ENCODE measurements at places on chromosomes 2 and 18.

DNA sequence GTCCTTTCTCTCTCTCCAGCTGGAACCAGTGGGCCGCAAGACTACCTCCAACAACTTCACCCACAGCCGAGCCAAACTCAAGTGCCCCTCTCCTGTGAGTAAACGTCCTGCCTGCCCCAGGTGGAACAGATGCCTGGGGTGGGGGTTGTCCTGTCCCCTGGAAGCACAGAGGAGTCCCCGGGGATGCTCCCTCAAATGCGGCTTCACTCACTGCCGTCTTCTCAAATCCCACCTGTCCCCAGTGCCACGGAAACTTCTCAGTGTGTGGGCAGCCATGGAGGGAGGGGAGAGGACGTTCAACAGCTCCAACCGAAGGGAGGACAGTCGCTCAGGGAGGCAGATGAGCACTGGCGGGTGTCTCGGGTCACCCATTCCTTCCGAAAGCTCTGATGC, 110.7 kb upstream of the PPP1CB start:
- DNase-seq = no peak

- DNase-seq = no peak
Observed at GRCh38 chr2:54617409-54617808, 106.1 kb upstream of the EML6 start.

GRCh38 chr2:159550231-159550630, 66.1 kb downstream of the BAZ2B start:
- DNase-seq = no peak

GRCh38 chr2:222622910-222623309, 33.0 kb downstream of the FARSB start:
- no peak for DNase-seq

DNA sequence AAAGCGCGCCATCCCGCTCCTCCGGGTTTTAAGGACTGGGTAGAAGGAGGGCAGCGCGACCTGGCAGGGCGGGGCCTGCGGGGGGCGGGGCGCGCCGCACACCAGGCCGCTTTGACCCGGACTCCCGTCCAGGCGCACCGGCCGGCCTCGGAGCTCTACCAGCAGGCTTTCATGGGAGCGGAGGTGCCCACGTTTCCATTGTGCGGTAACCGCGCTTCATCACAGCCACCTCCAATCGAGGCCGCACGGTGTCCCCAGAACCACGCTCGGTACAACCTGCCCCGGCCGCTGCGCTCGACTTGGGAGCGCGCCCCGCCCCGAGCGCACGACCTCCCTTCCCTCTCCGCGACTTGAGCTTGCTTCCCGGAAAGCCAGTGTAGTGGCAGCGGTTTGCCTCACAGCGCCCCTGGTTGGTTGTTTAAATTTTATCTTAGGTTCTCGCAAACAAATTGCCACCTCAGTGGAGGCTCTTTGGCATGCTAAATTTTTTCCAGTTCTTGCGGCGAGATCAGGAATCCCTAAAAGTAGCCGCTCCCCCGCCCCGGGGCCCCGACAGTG, 280 bp upstream of the CYP1B1 start:
- peak; percentile 29 for DNase-seq

- no peak for DNase-seq
Observed at GRCh38 chr2:162230761-162231160, 12.5 kb downstream of the FAP start.

DNA sequence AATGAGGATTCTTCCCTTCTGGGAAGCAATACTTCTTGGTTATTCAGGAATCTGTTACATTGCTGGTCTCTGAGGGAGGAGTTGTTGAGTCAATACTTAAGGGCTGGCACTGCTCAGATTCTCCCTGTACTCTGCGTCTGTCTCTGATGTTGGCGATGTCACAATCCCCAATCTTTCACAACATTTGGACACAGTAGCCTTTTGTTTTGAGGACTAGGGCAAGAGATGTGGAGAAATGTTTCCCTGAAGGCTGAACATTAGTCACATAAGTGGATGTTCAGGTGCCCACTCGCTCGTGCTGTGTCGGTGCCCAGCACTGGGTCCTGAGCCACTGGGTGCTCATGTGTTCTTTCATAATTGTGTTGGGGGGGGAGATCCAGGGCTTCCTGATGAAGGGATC, 55.0 kb downstream of the MAPK4 start:
- DNase-seq = no peak

DNA sequence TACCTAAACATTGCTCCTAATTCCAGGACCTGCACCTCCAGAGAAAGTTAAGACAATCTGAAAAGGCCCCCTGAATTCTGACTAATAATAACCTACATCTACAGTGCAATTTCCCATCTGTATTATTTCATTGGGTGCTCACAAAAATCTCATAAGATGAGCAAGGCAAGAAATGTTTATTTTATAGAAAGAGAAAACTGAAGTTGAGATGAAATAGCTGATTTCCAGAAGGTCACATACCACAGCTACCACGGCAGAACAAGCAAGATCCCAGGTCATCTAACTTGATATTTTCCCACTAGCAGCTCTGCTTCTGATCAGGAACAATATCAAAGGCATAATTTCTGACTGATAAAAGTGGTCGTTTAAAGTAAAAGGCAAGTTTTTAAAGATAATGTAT, 105.8 kb upstream of the COL5A2 start:
- no peak for DNase-seq

- no peak for DNase-seq
Observed at GRCh38 chr2:204022550-204022949, 86.0 kb downstream of the ICOS start.

DNA sequence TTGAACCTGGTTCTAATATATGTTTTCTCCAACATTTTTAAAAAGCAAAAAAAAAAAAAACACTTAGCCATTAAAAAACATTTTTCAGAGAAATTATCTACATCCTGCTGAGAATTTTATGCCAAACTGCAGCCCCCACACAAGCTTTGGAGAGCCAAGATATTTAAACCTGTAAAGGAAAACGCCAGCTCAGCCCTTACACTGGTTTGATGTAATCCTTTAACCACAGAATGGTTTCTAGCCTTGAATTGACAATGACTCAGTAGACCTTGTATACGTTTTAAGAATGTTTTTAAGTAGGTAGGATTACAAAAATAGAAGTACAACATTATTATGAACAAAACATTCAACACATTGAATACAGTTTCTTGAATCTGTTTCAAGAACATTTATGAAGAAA, 113.6 kb downstream of the BABAM2 start:
- no peak for DNase-seq

DNA sequence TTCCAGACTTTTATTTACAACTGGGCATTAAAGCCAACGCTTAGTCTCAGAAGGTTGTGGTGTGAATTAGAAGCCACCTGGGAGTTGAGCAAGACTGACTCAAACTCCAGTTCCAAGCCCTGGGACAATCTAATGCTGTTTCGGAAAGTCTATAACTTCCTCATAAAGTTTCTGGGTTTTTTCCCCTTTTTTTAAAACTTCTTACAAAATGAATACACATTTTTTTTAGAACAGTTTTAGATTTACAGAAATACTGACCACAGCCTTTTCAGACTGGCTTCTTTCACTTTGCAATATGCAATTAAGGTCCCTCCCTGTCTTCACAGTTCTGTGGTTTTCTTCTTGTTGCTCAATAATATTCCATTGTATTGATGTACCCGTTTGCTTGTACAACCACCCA, 115.9 kb upstream of the TWIST2 start:
- DNase-seq = no peak

DNA sequence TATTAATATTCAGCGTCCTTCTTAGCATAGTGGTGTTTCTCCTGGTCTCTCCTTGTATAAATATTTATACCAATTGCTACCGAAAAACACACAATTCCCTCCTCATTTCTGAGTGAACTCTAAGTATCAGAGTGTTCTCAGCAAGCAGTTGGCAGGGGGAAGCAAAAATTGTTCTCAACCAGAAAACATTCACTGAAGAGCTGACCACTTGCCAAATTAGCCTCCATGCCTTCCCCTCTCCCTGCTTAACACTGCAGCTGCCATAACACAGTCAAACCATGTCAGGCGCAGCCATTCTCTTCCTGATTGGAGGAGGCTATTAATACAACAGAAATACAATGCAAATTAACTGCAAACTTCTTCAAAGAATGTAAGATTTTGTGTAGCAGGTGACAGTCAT, 105.0 kb downstream of the COL6A3 start:
- no peak for DNase-seq

- DNase-seq = no peak
Observed at GRCh38 chr2:52931660-52932059, 835.9 kb upstream of the CHAC2 start.

- peak; percentile 25 for DNase-seq
Observed at GRCh38 chr2:12718711-12719399, 2.1 kb downstream of the TRIB2 start.

DNA sequence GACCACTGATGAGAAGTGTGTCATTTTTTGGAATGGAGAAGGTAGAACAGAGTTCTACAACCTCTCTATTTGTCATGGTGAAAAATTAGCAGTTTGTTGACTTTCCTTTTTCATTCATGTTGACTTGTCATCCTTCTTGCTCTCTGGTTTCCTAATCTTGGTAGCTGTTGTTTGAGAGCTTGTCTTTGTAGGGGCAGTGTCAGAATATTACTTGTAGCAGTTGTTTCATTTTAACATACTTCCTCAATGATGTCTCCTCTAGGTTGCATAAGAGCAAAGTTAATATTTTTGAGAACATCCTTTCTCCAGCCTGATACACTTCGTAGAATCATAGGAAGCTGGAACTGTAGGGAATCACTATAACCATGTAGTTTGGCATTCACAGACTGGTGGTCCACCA, 368.2 kb upstream of the FANCL start:
- no peak for DNase-seq

DNA sequence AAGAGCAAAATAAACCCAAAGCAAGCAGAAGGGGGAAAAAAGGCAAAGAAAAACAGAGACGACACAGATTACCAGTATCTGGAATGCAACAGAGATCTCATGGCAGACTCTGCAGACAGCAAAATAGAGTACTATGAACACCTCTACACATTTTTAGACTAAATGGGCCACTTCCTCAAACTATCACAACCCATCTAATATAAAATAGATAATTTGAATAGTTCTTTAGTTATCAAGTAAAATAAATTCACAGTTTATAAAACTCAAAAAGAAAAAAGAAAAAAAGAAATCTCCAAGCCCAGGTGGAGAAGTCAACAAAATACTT, 16.6 kb downstream of the SESTD1 start:
- DNase-seq = no peak

DNA sequence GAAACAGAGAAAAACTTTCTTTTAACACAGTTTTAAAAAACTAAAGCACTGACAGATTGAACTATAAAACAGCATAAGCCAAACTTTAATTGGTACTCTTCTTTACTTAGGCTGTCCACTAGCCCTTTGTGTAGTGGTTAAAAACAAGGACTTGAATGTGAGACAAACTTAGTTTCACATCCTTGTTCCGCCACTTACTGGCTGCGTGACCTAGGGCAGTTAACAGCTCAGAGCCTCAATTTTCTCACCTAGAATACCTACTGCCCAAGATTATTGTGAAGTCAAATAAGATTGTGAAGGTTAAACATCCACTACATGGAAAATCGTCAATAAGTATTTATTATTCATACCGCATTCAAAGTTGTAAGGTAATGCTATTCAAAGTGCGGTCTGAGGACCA, 2.0 kb downstream of the WDR35 start:
- DNase-seq = no peak

DNA sequence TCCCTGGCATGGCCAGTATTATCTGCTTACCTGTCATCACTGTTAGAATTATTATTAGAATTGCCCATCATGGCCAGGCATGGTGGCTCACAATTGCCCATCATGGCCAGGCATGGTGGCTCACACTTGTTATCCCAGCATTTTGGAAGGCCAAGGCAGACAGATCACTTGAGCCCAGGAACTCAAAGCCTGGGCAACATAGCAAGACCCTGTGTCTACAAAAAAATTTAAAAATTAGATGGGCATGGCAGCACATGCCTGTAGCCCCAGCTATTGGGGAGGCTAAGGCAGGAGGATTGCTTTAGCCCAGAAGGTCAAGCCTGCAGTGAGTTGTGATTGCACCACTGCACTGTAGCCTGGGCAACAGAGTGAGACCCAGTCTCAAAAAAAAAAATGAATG, 27.4 kb upstream of the ID2 start:
- DNase-seq = no peak

DNA sequence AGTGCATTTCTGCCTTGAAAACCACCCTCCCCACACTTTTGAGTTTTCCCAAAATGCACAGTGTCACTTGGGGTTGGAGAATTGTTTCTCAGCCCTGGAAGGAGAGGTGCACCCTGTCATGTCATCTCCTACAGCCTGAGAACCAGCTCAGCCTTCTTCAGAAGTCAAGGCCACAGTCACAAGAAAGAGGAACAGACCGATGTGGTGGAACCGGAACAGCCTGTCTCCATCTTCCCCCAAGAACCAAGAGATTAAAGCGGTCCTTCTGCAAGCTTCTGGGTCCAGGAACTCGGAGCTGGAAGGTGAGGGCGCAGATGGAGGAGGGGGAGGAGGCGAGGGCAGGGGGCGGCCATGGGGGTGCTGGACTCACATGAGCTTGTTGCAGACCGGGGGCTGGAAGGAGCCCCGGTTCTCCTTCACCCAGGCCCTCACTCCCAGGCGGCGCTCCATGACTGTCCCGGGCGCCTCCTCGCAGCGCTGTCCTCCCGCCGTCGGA, 248 bp downstream of the HAAO start:
- no peak for DNase-seq

DNA sequence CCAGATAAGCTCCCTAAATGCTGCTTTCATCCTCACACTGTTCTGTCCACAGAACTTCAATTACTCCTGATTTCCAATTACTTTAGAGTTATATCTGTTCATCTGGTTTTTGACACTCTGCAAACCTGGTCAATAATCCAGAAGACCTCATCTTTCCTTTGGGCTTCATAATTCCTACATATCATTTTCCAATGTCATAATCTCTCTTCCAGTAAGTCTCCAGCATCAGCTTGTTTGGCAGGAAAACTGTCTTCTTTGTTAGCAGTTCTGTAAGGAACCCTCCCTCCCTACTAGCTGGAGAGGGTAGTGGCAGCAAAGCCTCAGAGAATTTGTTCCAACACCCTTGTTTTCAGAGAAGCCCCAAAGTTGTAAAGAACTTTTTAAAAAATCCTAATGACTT, 11.9 kb upstream of the SLC14A1 start:
- DNase-seq = no peak

DNA sequence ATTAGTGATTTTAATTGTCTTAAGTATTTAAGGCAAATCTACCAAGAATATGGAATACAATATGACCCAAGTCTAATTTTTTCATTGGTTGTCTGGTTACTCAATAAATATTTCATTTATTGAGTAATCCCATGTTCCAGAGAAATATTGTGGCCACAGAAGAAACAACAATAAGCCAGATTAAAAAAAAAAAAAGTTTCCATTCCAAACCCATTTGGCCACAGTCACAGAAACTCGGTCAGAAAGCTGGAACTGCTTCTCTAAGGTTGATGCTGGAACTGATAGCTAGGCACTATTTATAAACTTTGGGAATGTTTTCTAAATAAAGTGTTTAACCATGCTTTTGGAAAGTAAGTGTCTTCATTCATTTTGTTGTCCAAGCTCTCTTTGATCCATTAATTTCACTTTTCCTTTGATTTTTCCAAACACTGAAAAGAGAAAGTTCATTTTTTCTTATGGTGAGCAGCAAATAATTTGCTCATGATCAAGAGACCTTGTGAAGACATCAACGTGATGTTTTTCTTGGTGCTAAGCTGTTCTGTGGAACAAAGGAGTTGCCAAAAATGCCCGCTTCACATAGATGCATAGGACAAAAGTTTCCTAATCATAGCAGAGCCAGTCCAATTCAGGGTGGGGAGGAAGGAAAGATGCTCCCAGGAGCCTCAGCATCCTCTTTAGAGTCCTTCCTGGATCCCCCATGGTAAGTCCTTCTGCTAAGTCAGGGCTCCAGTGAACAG, 72.1 kb upstream of the CCBE1 start:
- DNase-seq = no peak

GRCh38 chr2:130310881-130311280, 31.8 kb upstream of the IMP4 start:
- DNase-seq = no peak

Data from COR-L47 (cell line).